Melanocyte of skin (primary cell): ENCODE measurements at places on chromosomes 1 and 21. TPM values are rescaled to one million over a fixed set of nuclear protein-coding genes. Genes with fewer than 3 reads are reported as not detected.

The DNAI4 gene
- 4.0 and 5.5 TPM in 2 replicates for total RNA-seq

The CD1E gene
- total RNA-seq: not detected in 2 replicates

The MAP7D1 gene
- total RNA-seq: 133 and 144 TPM in 2 replicates

The IFT25 gene
- total RNA-seq: 28.0 and 28.9 TPM in 2 replicates

The PLEKHM2 gene
- total RNA-seq: 95.3 and 113 TPM in 2 replicates

The SLFNL1 gene
- under 0.01 and 0.31 TPM in 2 replicates for total RNA-seq

The GBP6 gene
- total RNA-seq: not detected in 2 replicates

The SPATA46 gene
- total RNA-seq: not detected in 2 replicates

The PTPN7 gene
- not detected in 2 replicates for total RNA-seq

The SLC1A7 gene
- not detected in 2 replicates for total RNA-seq

The MRPL24 gene
- 41.3 and 42.0 TPM in 2 replicates for total RNA-seq

The NEGR1 gene
- total RNA-seq: 0.69 and 1.8 TPM in 2 replicates
